D721Med (cell line): ENCODE measurements at places on chromosomes 12 and 14.

GRCh38 chr12:109896188-109896587 is 3.9 kb upstream of the TCHP start:
- no peak for DNase-seq

- no peak for DNase-seq
These were observed 6.7 kb upstream of the CACNA2D4 start for GRCh38 chr12:1924996-1925683.

DNA sequence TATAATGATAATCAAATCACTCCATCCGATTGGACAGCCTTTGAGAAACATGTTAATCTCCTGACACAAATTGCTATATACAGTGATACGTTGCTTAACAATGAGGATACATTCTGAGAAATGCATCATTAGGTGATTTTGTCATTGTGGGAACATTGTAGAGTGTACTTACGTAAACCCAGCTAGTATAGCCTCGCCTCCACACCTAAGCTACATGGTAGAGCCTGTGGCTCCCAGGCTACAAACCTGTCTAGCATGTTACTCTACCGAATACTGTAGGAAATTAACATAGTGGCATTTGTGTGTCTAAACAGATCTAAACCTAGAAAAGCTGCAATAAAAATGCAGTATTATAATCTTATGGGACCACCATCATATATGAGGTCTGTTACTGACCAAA is 128.6 kb upstream of the PWP1 start:
- no peak for DNase-seq

DNA sequence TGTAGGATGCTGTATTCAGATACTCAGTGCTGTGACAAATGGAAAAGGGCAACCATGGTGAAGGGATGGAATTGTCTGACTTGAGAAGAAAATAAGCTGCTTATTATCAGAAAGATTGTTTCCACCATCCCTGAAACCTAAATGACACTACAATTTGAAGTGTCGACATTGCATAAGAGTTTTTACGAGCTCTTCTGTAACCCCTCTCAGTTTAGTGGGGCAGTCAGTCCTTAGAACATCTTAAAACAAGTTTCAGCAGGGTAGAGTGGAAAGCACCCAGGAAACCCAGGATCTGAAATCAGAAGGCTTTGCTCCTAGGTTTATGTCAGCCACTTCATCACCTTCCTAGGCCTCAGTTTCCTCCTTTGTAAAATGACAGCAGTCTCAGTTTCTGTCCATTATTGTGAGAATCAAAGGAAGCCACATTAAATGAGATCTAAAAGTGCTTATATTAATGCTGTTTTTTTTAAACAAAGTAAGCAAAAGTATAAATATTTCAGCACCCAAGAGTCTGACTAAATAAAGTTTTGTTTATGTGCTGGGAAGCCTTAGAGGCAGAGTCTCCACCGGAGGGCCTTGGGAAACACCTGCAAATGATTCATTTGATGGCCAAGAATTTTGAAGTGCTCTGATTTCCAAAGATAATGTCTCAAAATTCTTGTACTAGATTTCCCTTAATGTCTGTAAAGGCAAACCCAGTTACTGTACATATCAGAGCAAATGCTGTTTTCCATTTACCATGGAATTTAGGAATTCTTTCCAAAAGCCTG is 1.8 kb downstream of the IFT43 start:
- no peak for DNase-seq
